ENCODE measurements at places on chromosomes 2 and 18.
A peak's percentile ranks its signal among the peaks of the same experiment; 100 is the strongest.

GRCh38 chr2:196534495-196534894 lies 105.0 kb upstream of the CCDC150 start:
- DNase-seq = no peak

- no peak for DNase-seq
Observed at GRCh38 chr2:19488009-19488691, 129.7 kb upstream of the OSR1 start.

GRCh38 chr18:60936101-60936500 lies 397.1 kb upstream of the CDH20 start:
- DNase-seq = no peak

DNA sequence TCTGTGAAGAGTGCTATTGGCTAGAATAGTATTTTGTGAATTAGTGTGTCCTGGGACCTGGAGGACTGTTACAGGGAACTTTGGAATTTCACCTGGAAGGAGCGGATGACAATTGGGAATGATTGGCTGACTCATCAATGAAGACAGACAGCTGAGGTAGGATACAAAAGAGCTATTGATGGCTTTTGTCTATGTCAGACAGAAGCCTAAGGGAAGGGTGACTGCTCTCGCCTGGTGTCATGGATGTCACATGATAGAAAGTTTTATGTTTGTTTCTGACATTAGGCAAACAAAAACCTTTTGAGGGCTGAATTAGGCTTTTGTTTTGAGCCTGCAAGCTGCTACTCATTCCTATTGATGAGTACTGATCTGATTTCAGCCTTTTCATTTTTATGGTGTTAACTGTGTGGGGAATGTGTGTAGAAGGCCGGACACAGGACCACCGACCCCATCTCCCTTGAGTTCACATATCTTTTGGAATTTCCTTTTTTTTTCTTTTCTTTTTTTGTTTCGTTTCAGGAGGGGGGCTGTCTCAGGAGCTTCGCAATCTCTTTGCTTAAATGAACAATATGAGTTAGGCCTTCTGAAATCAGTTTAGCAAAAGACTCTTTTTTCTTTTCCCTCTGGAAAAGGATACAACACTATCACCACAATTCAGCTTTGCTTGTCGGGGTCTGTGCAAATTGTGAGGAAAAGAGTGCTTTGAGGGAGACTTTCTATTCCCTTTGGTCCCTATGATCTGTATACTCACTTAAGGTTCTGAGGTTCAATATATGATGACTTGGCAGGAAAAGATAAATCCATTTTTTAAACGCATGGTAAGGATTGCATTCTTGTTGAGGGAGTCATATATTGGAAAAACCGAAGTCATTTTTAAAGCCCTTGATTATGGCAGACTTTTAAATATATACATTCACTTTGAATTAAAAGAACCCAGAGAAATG lies 207.9 kb upstream of the FIGN start:
- DNase-seq = no peak

GRCh38 chr2:39000552-39000951 lies 110.9 kb downstream of the ARHGEF33 start:
- DNase-seq = no peak

GRCh38 chr2:25250331-25251070 lies 82.1 kb upstream of the POMC start:
- peak; percentile 27 for DNase-seq

DNA sequence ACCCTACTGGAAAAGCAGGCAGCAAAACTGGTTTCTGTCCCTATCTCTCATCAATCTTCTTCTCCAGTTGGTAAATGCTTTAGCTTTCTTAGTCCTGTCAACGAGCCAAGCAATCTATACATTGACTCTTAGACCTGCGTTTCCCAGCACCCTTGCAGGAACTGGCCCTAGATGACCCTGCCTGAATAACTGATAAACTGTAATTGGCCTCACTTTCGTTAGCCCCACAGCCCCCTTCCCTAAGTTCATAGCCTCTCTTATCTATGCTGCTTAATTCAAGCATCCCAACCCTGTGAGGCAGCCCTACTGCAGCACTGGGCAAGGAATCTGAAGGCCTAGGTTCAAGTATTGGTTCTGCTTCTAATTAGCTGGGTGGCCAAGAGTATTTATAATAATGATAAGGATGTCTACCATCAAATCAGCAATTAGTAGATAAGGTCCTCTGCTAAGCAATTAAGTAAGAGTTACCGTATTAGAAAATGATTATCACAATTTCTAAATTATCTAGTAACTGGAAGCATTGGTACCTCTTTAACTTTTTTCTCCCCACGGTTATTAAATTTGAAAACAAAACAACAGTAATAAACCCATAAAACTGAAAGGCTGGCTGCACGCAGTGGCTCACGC lies 86.4 kb upstream of the RMDN2 start:
- no peak for DNase-seq

DNA sequence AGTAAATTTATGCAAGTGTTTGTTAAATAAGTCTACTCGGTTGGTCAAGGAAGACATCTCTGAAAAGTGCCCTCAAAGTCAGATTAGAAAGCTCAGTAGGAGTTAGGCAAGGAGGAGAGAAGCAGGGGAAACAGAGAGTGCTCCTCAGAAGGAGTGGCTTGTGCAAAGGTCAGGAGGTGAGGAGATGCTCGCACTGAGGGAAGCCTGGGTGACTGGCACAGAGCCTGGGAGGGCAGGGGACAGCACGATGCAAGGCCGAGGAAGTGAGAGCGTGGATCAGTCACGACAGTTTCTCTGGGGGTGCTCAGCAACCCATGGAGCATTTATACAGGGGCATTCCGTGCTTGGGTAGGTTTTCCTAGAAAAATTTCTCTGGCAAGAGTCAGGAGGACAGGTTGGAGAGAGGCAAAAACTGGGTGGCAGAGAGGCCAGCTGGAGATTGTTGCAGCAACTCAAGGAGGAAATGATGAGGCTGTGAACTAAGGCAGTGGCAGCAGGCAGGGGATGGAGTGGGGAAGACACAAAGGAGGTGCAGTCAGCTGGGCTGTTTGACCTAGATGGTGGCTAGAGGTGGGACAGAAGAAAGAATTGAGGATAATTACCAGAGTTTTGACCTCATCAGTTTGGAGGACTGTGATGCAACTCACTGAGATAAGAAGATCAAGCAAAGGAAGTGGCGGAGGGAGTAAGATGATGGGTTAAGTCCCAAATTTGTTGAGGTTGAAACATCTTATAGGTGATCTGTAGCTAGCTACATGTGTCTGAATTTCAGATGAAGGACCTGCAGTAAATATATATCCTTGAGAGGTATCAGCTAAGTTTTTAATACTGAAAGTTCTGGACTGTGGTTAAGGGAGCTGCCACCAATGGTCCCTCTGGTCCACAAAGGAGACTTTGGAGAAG lies 52.4 kb downstream of the BCL2 start:
- DNase-seq = no peak

GRCh38 chr2:64635976-64636911 lies 17.5 kb downstream of the SERTAD2 start:
- DNase-seq = no peak

GRCh38 chr18:79712206-79712857 lies 32.7 kb downstream of the CTDP1 start:
- DNase-seq = no peak

DNA sequence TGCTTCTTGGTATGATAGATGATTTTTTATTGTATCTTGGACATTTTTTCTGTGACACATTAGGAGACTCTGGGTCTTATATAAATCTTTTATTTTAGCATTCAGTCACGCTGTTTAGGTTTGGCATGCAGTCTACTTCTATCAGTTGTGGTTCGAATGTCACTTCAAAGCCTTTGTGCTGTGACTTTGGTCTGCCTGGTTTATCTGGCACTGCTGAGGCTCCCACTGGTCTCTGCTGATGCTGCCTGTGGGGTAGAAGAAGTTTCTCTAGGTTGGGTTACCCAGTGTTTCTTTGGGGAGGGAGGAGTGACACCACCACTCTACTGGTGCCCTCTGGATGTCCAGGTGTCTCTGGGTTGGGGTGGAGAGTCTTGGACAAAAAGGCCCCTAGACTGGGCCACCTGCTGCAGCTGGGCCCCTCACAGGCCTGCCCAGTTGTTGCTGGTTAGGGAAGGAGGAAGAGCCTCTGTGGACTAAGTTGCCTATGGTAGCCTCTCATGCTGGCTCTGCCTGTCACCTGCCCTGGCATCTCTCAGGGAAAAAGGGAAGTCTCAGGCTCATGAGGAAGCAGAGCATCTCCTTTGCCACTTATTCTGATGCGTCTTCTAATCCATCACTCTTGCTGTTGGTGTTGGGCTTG lies 115.4 kb upstream of the HS6ST1 start:
- DNase-seq = no peak

GRCh38 chr2:145558617-145559350 lies 1038.9 kb upstream of the ZEB2 start:
- DNase-seq = no peak

GRCh38 chr18:58135701-58136331 lies 91.8 kb downstream of the NEDD4L start:
- DNase-seq = peak; percentile 36

Measured in muscle of arm (tissue), 14 donors.